ENCODE measurements at places on chromosomes 2 and 18.

DNA sequence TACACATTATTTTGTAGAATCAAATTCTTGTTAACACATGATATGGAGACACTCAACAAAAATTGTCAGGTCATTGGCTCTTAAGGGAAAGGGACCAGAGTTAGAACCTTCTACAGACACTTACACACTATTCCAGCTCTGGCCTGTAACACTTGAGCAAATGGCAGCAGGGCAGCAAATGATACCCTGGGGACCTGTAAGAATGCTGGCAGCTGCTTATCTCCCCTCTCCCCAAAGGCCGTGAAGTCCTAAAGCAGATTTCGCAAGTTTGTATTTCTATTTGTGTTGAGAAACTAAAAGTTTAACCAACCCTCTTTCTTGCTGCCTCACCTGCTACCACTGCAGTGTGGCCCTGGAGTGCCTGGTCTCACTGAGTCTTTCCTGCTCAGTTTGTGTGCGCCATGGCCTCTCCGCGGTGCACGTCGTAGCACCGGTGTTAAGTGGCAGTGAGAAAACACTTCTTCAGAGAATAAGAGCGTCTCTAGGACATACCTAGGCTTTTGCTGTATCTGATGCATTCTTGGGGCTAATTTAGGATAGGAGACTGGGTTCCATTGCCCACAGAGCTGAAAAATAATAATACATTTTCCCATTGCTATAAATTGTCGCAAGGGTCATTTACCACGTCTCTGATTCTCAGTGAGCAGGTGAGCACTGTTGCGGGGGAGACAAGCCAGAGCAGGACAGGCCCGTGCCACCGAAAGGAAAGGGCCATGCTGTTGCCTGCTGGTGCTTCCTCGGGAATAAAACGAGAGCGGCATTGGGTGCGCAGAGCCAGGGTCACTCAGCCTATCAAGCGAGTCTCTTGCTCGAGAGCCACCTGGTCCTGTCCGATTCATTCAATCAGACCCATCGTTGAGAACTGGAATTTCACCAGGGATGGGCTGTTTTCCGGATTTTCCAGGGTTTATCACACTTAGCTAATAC is 204.9 kb downstream of the PTGR3 start:
- no peak for DNase-seq

DNA sequence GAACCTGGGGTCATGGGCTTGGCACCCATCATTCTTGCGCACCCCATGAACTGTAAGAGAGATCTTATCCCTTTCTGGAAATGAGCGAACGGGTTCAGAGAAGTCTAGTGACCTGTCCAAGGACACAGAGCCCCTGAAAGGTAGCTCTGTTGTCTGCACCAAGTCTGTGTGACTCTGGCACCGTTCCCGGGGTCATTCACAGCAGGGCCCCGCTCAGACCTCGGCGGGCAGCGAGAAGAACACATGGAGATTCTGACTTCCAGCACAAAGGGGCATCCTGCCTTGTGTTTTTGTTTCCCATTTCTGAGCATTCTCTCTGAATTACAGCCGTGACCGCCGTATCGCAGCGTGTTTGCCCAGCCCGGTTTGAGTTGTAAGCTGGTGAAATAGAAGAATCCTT is 231.7 kb downstream of the KLHL29 start:
- no peak for DNase-seq

- no peak for DNase-seq
Measured at GRCh38 chr2:234763002-234763873, 188.6 kb upstream of the SH3BP4 start.

- no peak for DNase-seq
Measured at GRCh38 chr2:16485251-16485650, 180.4 kb downstream of the CYRIA start.

GRCh38 chr2:43370146-43370545 is 143.7 kb upstream of the ZFP36L2 start:
- DNase-seq = no peak

DNA sequence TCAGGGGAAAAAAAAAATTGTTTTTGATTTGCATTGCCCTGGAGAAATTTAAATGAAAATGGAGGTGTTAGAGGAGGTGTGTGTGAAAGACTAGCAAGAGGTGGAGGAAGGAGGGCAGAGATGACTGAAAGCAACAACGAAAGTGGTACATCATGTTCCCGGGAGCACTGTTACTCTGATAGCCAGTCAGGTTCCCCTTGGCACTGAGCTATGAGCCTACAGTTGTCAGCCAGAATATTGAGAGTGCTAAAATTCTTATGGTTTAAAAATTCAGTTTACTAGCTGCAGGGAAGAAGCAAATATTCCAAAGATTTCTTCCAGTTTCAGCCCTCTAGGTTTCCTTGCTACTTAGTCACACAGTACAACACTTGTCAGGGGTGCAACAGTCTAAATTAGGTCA is 366.7 kb upstream of the DLGAP1 start:
- DNase-seq = no peak

DNA sequence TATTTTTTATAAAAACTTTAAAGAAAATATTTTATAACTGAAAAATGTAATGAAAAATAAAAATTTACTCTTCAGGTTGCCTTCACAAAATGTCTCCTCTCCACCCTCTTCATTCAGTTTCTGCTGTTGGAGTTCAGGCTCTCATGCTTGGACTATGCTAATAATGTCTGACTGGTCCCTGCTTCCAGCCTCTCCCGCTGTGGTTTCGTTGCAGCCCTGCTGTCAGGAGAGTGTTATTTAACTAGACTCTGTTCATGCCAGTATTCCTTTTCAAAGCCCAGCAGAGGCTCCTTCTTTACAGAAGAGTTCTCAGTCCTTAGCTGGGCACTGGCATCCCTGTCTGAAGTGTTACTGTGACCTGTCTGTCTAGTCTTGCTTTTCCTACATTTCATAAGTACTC is 40.4 kb downstream of the CLIP4 start:
- peak; percentile 9 for DNase-seq

DNA sequence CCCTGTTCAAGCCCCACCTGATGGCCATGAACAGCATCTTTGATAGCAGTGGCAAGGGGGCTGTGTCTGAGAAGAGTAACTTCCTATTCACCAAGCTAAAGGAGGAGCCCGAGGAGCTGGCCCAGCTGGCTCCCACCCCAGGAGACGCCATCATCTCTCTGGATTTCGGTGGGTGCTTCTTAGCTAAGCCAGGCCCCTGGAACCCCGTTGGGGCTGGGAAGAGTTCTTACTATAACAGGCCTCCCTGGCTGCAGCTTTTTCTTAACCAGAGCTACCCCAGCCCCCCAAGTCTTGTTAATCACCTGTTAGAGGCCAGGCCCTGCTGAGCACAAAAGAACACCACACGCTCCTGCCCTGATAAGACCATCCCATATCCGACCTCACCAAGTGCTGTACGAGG is 79.4 kb downstream of the EPAS1 start:
- no peak for DNase-seq

- no peak for DNase-seq
Measured at GRCh38 chr18:9772847-9773677, 65.0 kb downstream of the RAB31 start.

GRCh38 chr2:190875891-190876290 is 4.7 kb upstream of the GLS start:
- DNase-seq = no peak

DNA sequence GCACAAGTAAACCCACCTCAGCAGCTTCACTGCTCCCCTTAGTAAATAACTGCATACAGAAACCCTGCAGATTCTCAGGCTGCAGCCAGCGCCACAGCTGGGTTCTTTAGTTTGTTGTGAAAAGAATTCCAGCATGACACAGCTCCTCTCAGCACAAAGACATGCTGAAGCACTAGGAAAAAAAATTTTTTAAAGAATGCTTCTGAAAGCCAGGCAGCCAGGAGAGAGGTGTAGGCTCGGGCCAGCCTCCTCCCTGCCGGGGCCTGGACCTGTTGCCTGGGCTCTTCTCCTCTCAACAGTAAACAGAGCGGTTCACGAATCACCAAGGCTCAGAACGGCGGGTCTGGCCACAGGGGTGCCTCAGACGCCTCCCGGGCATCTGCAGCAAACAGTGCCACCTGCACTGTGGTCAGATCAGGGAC is 95.7 kb upstream of the POU3F3 start:
- peak; percentile 54 for DNase-seq

DNA sequence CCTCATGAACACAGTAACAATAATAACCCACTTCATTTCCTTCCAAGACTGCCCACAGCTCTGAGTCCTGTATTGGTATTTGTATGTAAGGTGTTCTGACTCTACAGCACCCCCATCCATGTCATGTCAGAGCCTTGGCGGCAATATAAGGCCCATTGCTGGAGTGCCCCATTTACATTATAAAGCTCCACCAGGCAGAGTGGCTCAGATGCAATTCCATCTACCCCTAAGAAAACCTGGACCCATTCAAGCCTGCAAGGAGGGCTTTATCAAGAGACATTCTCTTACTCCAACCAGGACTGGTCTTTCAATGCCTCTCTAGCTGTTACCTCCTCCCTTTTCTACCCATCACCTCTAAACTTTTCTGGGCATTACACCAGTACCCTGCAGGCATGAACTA is 101.6 kb downstream of the ANTXR1 start:
- DNase-seq = no peak

GRCh38 chr18:44601447-44601846 is 79.2 kb upstream of the SETBP1 start:
- peak; percentile 78 for DNase-seq

DNA sequence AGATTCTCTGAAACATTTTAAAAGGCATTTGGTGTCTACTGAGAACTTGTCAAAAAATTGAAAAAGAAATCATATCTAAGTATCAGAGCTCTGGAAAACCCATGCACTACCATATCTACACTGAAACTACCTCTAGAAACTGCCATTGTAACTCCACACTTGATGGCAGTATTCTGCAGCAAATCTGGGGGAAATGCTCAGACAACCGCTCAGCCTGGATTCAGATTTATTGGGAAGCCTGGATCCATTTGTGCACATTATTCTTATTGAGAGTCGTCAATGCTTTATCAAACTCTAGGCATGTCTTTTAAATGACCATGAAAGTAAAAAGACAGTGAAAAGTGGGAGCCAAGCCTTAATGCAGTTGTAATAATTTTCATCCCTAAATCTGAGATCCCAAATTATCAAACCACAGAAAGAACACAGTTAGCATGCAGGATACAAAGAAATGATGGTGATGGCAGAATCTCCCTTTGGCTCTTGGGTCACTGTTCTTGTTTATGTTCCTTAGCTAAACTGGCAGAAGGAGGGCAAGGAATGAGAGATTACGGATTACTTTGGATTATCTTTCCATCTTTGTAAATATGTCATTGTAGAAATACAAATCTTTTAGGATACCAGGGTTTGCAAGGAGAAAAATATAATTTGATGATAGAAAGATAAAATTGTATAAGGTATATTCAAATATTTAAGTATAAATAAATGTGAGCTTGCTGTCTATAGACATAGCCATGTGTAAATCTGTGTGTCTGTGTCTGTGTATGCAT is 512.1 kb upstream of the SYT4 start:
- DNase-seq = no peak

DNA sequence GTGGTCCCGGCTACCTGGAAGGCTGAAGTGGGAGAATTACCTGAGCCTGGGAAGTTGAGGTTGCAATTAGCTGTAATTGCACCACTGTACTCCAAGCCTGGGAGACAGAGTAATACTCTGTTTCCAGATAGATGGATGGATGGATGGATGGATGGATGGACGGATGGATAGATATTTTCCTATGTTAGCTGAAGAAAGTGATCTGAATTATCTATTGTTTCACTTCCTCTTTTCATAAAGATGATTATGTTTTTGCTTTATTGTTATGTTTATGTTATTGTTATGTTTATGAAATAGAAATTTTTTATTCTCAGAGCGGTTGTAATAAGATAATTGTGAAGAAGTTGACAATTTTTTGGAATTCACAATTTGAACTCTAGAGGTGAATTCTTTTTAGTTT is 33.3 kb upstream of the TTC27 start:
- no peak for DNase-seq

- DNase-seq = no peak
Measured at GRCh38 chr18:2655178-2655953, at the start of gene SMCHD1. SMCHD1 (plus strand) TSS chr18:2655726; CDS start chr18:2656076, 350 bp downstream.

DNA sequence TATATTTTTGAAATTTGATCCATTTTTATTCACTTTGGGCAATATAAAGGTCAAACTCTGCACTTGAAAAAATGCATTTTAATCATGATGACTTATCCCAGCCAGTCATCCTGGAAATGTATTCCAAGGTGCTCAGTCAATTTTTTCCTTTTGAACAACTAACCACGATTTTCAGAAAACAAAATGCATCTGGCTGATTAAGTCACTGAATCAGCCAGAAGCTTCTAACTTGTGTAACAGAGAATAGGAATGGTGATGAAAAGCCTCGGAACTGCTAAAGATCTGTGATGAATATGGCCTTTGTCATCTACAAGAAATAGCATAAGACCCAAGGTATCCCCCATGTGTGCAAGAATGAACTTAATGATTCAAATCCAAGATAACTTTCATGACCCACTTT is 572.7 kb downstream of the EPHA4 start:
- no peak for DNase-seq

DNA sequence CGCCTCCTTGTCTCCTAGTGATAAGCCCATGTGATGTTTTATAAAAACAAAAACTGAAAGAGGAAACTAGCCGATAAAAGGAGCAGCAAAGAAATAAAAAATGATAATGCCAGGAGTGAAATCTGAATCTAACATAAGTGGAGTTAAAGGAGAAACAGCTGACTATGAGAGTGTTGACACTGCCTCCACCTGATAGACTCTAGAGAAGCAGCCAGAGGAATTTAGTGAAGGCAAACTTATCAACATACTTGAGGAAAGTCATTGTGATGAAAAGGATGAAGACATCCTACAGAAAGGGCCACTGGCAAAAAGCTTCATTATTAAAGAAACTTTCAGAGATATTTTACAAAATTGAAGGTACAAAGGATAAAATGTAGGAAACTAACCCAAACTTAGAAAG is 1.9 kb downstream of the M1AP start:
- DNase-seq = no peak

DNA sequence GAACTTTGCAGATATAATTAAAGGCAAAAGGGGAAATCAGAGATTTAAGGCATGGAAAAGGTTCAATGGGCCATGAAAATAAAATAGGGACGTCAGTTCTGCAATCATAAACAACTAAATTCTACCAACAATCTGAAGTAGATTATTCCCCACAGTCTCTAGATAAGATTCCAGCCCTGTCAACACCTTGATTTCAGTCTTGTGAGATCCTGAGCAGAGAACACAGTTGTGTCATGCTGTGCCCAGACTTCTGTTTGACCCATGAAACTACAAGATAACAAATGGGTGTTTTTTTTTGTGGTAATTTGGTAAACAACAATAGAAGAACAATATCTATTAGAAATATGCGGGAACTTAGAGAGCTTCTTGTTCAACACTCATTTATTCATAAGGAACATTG is 66.2 kb upstream of the RIT2 start:
- no peak for DNase-seq

DNA sequence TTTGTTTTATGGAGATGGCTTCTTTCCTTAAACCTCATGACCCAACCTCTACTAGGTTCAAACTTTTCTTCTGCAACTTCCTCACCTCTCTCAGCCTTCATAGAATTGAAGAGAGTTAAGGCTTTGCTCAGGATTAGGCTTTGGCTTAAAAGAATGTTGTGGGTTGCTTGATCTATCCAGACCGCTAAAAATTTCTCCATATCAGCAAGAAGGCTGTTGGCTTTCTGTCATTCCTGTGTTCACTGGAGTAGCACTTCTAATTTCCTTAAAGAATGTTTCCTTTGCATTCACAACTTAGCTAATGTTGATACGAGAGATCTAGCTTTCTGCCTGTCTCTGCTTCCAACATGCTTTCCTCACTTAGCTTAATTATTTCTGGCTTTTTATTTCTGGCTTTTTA is 58.1 kb upstream of the KYNU start:
- DNase-seq = no peak
